Spinal cord (tissue), 10 donors: ENCODE measurements at places on chromosomes 1 and 21.

DNA sequence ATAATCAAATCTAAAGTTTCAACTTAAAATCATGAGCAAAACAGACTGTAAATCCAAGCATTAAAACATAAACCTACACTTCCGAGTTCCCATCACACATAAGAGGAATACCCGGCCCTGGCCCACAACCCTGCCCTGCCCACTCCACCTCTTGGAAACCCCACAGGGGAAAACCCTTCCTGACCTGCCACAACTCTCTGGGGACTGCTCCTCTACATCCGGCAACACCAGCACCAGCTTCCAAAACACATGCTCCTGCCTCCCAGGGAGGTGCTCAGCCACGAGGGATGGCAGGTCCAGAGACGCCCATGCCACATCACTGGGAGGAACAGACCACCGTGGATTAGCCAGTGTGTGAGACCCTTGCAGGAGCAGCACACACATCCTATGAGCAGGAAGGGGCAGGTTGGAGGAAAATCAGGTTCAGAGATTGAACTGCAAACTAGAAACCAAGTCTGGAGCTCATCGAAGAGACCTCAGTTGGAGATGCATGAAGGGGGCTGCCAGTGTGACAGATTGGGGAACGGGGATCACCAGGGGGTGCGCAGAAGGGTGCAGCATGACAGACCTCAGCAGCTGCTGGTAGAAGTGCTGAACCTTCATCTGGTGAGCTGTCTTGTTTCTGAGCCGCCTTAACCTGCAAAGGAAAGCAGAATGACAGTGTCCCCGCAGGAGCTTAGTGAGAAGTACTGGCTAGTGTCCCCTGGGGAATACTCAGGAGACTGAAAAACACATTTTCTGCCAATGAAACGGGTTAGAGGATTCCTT, 25.8 kb upstream of the LSS start:
- no peak for DNase-seq

DNA sequence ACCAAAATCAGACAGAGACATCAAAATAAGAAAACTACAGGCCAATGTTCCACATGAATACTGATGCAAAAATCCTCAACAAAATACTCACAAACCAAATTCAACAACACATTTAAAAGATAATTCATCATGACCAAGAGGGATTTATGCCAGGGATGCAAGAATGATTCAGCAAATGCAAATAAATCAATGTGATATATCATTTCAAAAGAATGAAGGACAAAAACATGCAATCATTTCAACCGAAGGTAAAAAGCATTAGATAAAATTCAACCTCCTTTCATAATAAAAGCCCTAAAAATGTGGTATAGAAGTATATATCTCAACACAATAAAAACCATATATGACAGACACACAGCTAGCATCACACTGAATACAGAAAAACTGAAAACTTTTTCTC, 81.5 kb upstream of the LYPLAL1 start:
- DNase-seq: no peak

DNA sequence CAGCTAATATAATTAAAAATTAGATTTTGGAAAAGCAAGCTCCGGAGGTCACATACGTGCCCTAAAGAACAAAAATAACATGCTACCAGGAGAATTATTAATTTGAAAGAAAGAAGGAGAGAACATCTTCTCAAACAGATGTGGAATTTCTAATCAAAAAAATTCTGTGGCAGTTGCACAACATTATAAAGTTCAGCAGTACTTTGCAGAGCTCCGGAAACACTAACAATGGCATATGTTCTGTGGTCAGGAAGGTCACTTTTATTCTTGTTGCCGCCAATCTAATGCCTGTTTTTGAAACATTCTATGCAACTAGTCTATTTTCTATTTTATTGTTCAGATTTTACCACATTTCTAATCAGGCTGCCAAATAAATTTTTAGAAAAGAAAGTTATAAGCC, 186.8 kb downstream of the SMYD3 start:
- DNase-seq: no peak

GRCh38 chr21:37338671-37339551, 27.7 kb upstream of the DYRK1A start:
- no peak for DNase-seq

DNA sequence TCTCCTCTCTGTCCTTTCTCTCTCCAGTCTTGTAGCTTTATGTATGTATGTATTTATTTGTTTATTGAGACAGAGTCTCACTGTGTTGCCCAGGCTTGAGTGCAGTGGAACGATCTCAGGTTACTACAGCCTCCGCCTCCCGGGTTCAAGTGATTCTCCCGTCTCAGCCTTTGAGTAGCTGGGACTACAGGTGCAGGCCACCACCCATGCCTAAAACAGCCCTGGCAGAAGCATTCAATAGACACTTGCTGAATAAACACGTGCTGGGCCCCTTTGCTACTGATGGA, 2.5 kb downstream of the KIAA2013 start:
- no peak for DNase-seq

DNA sequence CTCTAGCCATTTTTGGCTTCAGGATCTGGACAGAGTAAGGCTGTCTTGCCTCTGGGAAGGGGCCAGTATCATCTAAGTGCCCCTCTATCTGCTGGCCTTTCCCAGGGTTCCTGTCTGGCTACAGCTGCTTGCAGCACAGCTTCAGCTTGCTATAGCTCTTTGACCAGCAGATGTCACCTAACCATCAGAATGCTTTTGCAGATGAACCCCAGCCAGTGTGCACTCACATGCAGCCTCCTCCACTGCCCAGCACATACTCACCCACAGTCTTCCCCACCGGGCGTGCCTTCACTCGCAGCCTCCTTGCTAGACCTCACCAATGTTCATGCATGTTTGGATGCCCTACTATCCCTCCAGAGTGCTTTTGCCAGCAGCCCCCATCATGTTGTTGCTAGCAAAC, 769.0 kb downstream of the BRINP3 start:
- DNase-seq: no peak

- no peak for DNase-seq
These were observed 368.2 kb downstream of the CAMTA1 start for GRCh38 chr1:7153464-7153863.
